ENCODE measurements at places on chromosomes 6 and 20.

- no peak for DNase-seq
Observed at GRCh38 chr20:13336308-13337089, 115.4 kb downstream of the ISM1 start.

DNA sequence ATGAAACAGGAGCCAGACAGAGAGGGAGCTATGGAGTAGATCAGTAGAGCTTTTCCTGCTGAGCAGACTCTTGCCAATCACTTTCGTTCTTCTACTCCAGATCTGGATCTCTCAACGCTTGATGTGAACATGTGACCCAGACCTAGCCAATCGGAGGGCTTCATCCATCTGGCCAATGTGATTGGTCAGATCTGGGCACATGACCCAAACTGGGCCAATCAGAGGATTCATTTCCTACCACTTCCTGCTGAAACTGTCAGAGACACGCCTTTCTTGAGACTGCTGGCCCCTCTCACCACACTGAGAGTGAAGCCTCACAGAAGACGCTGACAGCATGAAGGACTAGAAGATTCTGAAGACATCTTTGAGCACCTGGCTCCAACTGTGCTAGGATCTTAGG is 44.2 kb upstream of the ZMYND8 start:
- DNase-seq: no peak

DNA sequence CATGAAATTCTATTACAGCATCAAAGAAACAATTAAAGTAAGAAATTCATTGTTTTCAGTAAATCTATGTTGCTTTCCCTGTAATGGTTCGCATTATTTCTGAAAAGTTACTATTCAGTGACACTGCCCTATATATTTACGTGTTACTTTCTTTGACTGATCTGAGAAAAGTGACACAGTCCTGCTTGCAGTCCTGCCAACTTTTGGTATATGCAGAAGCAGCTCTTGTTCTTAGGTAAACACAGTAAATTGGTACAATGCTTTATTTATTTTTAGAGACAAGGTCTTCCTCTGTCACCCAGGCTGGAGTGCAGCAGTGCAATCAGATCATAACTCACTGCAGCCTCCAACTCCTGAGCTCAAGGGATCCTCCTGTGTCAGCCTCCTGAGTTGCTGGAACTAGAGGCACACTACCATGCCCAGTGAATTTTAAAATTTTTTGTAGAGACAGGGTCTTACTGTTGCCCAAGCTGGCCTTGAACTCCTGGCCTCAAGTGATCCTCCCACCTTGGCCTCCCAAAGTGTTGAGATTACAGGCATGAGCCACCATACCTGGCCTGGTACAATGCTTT is 151.3 kb downstream of the AKAP7 start:
- DNase-seq: no peak

DNA sequence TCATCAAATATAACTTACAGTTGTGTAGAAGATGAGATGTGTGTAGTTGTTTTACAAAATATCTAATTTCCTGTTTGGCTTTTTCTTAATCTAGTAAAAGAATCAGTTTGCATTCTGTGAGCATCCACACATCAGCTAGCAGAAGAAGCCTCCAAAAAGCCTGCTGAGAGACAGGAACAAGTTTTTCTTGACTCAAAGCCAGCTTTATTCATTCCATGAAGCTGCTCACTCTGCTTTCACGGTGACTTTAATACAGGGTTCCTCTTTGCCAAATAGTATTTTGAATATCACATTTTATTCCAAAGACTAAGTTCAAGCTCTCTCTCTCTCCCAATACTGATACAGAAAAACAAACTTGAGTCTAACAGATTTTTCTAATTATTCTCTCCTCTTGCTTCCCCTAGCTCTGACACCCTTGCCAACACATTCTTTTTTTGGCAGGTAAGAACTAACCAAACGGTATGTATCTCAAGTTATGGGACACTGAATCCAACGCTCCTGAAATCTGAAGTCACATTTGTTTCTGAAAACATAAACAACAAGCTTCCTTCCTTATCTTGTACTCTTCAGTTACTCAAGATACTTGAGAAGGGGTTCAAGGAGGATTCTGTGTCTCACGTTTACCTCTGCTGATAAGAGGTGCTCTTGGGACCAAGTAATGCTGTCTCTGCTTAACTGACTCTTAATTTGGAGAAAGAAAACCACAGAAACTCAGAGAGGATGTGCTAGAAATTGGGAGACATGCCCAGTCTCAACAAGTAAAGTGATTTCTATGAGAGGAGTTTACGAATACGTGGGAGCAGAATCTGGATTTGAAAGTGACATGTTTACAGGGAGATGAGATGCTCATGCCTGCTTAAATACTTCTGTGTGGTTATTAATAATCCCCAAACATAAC is 184.2 kb upstream of the SPTLC3 start:
- no peak for DNase-seq

DNA sequence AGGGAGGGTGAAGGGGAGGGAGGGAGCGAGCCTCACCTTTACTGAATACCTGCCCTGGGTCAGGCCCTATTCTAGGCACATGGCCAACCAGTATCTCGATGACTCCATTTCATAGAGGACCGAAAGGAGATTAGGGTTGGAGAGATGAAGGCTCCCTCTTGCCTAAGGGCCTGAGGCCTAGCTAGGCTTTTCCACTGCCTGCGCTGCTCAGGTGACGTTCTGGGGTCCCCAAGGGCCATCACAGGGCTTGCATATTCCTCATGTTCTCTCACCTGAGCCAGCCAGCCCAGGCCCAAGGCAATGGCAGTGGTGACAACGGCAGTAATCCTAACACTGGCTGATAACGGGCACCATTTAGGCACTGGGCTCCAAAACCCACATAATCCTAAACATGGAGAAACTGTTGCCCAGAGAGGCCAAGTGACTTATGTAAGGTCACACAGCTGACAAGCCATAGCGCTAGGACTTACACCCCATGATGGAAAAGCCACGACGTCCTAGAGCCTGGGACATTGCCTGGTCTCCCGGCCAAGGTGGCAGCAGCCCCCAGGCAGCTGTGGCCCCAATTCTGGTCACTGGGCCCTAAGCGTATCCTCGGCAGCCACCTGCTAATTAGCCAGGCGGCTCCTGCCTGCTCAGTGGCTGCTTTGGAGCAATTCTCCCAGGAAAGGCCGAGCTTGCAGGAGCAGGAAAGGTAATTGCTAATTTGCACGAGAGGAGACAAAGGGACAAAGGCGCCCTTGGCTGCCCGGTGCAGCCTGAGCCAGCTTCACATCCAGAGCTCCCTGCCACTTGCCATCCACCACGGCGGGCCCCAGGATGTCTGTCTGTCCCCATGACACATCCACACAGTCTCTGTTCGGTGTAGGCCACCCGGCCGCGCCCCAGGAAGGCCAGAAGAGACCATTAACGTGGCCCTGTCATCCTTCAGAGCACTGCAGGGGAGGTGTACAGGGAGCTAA is 21.5 kb downstream of the NOL4L start:
- no peak for DNase-seq

DNA sequence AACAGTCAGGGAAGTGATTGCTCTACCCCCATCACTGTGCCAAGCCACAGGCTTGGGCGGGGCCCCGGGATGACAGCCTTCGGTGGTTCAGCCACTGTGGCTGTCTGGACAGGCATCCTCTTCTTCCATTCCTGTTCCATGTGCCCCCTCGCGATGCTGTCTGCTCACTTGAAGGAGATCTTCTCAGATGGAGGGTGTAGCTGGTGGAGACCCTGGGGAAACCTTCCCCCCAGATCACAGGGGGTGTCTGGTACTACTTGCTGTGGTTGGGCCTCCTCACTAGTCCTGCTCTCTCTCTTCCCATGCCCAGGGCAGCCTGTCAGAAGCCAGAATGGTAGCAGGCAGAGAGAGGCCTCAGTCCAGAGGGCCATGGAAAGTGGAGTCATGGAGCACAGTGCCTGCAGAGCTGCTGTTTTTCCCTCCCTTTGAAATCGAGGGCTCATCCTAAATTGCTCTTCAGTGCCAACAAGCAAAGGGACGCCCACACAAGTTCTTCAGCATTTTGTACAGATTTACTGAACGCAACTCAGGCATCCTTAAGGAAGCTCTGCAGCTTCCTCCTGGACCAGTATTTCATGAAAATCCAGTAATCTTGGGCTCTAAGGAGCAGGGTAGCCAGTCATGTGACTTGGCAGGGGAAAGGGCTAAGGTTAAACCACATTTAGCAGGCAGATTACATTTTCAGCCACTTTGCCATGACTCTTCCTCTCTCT is 326.6 kb downstream of the ZFAND3 start:
- no peak for DNase-seq

- no peak for DNase-seq
Observed at GRCh38 chr6:132929141-132929540, 114.8 kb downstream of the RPS12 start.

DNA sequence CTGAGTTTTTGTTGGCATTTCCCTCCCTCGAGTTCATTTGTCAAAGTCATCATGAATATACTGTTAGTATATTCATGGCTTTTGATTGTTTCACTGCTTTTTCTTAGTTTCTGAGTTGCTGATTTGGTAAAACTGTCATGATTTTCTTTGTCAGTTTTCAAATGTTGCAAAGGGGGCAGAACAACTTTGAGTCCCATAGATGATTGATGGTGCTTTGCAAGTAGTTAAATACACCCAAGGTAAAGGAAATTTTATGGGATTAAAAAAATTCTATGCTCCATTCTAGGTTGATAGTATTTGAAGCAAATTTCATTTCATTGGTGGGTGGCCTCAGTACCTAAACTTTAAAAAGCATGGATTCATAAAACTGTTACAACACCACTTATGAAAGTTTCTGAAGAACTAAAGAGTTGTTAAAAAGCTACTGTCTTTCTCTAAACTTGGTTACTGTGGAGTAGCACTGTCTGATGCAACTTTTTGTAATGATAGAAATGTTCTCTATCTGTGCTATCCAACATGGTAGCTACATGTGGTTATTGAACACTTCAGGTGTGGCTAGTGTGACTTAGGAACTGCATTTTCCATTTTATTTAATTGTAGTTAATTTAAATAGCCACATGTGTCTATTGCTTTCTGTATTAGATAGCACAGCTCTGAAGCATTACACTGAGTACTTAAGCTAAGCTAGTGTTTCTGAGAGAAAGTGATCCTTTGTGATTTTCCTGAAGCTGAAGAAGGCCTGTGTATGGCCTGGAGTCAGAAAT is 153.6 kb downstream of the ZFAND3 start:
- DNase-seq: no peak

GRCh38 chr6:168403370-168404005 is 37.5 kb upstream of the SMOC2 start:
- DNase-seq: no peak

DNA sequence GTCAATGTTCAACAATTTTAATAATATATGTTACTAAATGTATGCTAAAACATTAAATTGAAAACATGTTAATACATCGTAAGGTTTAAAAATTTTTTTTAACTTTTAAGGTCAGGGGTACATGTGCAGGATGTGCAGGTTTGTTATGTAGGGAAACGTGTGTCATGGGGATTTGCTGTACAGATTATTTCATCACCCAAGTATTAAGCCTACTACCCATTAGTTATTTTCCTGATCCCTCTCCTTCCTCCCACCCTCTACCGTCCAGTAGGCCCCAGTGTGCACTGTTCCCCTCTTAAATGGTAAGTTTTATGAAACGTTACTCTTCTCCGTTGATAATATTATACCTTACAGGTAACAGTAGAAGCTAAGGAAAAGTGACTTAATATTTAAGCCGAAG is 15.8 kb downstream of the PDE7B start:
- DNase-seq: no peak

- no peak for DNase-seq
Observed at GRCh38 chr6:154478021-154478700, 32.3 kb downstream of the CNKSR3 start.

GRCh38 chr6:107600936-107601335 is 111.0 kb downstream of the SOBP start:
- DNase-seq: no peak

DNA sequence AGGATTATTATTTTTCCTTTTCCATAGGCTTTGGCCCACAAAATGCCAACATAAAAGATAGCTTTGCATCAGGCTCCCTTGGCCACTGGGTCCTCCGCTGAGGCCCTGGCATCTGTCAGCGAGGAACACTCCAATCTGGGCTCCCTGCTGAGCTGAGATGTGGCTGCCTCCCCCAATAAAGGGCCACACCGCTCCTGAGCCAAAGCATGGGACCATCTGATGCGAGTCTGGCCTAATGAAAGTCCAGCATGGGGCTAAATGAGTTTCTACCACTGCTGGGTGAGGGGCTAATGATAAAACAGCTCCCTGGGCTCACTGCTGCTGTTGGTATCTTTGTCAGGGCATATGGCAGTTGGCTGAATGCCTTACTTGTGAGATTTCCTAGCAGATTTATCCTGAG is 817.5 kb upstream of the SLC35B3 start:
- DNase-seq: no peak

GRCh38 chr6:161422710-161423680 is 149.1 kb upstream of the AGPAT4 start:
- no peak for DNase-seq

DNA sequence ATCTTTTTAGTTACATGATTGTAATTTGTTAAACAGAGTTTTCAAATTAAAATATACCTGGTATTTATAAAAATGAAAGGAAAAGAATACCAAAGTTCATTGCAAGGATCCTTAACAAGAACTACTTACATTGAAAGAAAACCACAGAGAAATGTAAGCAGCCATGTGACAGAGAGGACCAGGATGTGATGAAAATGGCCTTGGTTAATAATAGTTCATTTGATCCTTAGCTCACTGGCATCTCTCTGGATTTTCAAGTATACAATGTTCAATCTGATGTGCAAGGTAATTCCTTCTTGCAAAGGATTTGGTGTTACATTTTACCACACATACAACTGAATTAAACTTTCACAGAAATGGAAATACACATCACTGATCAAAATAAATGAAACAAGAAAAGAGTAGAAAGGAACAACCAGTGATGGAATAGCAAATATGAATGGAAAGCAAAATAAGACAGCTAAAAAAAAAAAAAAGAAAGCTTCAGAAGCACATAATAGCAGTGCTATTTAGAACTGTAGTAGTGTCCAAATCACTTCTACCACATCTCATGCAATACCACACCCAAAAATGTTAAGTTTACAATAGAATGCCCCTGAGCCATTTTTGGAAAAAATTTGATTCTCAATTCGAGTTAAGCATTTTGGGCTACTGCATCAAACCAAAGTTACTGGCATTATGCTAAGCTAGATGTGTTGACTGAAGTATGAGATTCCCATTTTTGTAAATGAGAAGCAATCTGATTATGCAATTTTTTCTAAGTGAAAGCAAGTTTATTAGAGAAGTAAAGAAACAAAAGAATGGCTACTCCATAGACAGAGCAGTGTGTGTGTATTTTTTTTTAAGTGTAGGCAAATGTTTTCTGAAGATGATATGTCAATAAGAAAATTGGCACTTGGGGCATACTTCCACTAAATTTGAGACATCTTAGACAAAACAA is 22.6 kb upstream of the HLA-A start:
- DNase-seq: no peak

Measured in neural crest cell (in vitro differentiated cells).